ENCODE measurements at places on chromosomes 2 and 18.

- DNase-seq: no peak
Observed at GRCh38 chr2:88711897-88712296, 20.4 kb downstream of the RPIA start.

GRCh38 chr18:37754141-37754540 is 188.5 kb upstream of the CELF4 start:
- no peak for DNase-seq

DNA sequence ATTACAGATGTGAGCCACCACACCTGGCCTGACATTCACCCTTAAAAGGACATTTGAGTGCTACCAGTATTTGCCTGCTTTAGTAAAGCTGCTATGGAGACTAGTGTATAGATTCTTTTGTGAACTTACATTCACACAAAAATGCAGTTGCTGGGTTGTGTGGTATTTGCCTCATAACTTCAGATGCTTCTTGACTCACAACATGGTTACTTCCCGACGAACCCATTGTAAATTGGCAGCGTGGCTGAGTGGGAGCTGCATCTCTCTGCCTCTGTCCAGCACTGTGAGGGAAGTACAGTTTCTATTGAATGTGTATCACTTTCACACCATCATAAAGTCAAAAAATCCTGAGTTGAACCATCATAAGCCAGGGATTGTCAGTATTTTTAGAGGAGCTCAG is 56.9 kb downstream of the RRM2 start:
- DNase-seq: no peak

GRCh38 chr18:77001979-77002378 is 130.6 kb downstream of the MBP start:
- no peak for DNase-seq

All from fibroblast of gingiva (primary cell).